ENCODE measurements at places on chromosomes 6 and 20.

DNA sequence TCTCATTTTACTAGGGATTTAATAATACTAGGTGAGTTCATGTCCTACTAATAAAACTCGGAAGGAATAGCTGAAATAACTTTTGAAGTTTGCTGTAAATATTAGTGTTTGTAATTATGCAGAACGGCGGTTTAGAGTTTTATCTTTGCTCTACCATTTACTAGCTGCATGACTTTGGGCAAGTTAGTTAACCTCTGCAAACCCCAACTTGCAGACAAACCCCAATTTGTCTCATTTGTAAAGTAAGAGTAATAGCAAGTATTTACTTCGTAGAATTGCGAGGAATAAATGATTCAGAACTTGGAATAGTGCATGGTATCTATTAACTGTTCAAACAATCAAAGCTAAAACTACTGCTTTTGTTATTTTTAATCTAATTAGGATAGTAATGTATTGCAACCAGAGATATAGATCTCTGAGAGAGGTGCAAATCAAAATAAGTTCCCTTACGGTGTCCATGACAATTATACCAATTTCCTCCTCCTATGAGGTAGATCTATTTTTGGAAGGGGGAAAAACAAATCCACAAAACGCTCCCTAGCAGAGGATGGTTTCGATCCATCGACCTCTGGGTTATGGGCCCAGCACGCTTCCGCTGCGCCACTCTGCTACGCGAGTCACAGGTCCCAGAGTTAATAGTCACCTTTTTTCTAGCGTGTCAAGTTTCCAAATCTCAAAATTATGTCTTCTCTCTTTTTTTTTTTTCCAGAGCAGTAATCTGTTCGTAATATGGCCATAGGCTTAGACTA is 35.1 kb upstream of the BTN3A2 start:
- DNase-seq = peak; percentile 63

DNA sequence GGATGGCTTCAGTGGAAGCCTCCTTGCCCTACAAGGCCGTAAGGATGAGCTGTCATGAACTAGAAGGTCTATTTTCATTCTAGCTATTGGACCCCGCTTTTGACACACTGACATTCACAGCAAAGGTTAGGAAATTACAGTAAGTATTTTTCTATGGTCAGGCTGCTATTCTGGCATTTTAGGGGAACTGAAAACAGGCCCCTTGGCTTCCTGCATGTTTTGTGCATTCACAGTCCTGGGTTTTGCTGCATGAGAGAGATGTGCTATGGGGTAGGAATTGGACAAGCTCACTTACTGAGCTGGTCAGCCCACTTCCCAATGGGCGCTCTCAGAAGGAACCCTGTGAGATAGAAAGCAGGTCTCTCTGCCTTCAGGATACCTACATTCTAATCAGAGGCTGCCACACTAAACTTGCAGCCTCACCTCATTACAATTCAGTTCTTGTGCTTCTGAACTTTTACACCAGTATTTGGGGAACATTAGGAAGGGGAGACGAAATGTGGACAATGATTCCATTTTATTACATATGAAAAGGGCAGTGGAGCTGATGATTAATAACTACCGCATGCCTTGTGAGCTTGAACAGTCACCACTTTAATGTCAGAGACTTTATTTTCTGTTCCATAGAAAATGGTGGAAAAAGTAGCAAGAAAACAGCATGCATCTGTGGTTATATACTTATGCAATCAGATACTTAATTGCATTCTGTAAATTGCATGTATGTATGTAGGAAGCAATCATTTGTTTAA is 86.6 kb upstream of the TAB2 start:
- DNase-seq = no peak

GRCh38 chr6:168333491-168333890 is 13.9 kb upstream of the DACT2 start:
- DNase-seq = no peak

DNA sequence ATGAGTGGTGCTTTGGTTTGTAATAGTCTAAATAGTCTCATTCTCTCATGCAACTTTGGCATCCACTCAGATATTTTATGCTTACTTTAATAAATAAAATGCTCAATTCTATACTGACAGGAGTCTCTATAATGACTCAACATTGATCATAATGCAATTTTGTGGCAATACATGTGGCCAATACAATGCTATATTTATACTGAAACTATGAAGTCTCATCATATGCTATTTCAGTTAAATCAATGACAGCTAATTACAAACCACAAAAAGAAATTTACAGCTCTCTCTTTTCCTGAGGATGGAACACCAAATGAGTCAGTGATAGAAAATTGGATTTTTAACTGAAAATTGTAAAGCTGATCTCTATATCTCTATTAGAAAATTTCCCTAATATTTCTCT is 77.1 kb downstream of the WASF1 start:
- no peak for DNase-seq

- no peak for DNase-seq
Observed at GRCh38 chr6:70863343-70863742, 93.5 kb downstream of the B3GAT2 start.

DNA sequence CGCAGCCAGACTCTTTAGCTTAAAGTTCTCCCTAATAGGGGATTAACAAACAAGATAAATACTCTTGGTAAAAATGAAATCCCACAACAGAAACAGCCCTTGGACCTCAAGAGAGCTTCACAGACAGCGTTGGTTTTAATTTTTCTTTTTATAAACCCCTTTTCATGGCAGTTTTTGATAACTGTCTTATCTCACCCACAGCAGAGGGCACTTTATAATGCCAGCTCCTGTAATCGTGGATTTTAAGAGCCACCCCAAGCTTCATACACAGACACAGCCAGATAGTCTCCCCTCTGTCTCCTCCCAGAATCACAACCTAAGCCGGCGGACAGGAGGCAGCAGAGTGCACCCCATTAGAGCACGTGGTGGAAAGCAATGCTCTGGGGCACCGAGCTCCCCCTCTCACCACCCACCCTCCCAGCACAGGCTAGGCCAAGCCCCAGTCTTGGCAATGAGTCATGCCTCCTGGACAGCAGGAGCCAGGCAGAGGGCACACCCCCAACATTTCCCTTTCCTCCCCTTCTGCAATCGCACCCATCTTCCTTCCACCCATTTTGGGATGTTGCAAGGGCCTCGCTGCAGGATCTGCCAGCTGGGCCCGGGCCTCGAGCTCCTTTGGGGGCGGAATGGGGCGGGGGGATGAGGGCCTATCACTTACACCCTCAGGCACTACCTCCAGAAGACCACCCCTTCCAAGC is 2.4 kb downstream of the JAG1 start:
- DNase-seq = peak; percentile 90

GRCh38 chr6:11756292-11756691 is 22.3 kb downstream of the ADTRP start:
- DNase-seq = no peak

DNA sequence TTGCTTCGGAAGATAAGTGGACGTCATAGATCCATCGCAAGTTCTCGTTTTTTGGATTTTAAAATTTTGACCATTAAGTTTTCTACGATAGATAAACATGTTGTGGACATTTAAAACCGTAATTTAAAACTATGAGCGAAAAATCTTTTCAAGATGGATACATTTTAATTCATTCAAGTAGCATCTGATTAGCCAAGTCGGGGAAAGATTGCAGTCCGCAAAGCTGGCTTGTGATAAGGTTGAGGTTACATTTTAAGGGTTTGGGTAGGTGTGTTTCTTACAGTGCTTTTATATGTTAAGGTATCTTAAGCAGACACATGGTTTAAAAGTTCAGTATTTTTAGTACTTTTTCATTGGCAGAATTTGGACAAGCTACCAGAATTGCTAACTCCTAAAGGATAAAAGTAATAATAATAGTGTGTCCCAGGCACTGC is 1.2 kb downstream of the WTAP start:
- peak; percentile 16 for DNase-seq

DNA sequence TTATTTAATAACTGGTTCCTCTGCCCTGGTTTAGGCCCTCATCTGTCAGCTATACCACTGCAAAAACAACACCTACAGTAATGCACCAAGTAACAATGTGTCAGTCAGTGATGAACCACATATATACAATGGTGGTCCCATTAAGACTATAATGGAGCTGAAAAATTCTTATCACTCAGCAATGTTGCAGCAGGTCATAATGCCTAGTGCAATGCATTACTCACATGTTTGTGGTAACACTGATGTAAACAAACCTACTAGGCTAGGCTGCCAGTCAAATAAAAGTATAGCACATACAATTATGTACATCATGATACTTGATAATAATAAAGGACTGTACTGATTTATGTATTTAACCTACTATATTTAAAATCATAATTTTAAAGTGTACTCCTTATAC is 31.3 kb downstream of the RARS2 start:
- DNase-seq = no peak

GRCh38 chr20:13659288-13659687 is 20.6 kb upstream of the TASP1 start:
- no peak for DNase-seq

- no peak for DNase-seq
Observed at GRCh38 chr6:150392452-150393220, 23.8 kb downstream of the IYD start.

DNA sequence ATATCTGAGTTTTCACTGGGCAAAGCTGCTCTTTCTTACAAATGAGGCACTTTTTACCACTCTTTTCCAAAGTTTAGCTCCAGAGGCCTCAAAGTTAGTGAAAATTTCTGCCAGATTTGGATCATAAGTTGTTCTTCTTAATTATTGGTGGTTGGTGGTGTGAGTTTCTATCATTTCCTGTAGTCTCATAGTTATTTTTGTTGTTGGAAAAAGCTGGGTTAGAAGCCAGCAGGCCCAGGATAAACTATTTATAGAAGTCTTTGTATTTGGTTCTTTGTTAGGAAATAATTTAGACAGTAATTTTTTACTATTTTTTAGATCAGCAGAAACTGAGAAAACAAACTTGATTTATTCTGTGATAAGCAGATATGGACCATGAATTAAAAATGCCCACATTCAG is 10.6 kb downstream of the PFDN4 start:
- no peak for DNase-seq

DNA sequence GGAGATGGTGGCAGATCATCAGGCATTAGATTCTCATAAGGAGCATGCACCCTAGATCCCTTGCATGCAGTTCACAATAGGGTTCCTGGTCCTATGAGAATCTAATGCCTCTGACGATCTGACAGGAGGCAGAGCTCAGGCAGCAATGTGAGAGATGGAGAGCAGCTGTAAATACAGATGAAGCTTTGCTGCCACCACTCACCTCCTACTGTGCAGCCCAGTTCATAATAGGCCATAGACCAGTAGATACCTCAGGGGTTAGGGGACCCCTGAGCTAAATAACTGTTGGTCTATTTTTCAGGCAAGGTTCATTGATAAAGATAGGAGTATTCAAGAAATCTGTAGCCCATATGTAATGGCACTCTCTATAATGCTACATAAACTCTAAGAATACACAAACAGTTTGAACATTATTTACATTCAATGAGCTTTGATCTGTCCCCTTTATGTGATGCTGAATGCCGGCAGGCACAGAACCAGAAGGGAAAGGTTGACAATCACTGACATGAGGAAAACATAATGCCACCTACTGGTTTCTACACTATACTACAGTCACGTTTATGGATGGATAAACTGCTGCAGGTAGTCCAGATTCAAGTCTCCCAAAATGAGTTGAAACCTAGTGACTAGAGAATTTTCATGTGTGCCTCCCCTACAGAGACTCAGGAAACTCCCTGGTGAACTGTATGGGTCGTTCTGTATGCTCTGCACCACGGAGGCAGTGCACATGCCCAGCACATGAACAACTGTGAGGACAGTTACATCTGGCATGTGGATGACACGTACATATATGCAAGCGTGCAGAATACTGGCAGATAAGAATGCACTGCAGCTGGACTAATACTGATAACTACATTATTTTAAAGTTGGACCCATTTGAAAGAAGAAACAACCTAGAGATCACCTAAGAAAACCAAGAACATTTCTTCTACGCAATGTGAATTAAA is 72.0 kb downstream of the DST start:
- DNase-seq = peak; percentile 43

DNA sequence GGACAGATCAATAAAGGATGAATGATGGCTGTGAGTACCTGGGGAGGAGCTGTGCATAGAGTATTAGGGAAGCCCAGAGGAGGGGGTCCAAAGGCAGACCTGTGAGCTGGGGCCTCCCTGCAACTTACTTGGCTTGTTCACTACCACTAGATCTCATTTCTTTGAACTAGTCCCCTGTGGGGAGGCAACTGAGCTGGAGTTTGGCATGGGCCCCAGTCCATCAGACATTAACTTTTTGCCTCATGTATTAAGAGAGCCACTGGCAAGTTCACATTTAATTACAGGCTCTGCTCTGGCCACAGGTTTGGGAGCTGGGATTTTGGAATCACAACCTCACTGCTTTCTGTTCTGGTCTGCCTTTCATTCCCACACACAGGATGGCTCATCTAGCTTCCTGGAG is 254.1 kb downstream of the PRL start:
- DNase-seq = peak; percentile 54

DNA sequence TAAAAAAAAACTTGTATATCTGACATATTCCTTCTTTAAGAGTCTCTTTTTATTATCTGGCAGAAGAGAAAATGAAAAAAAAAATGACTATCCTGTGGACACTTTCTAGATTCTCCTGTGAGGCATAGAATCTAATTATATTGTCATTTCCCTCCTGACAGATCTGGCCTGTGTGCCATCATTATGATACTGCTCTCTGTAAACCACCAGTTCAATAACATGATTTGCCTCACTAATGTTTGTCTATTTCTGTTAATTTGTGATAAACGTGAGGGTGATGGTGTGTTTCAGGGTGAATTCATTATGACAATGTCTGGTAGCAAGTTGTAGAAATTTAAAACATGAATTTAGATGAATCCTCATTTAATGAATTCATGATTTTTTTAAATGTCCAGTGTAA is 844.5 kb upstream of the ADGRB3 start:
- no peak for DNase-seq

DNA sequence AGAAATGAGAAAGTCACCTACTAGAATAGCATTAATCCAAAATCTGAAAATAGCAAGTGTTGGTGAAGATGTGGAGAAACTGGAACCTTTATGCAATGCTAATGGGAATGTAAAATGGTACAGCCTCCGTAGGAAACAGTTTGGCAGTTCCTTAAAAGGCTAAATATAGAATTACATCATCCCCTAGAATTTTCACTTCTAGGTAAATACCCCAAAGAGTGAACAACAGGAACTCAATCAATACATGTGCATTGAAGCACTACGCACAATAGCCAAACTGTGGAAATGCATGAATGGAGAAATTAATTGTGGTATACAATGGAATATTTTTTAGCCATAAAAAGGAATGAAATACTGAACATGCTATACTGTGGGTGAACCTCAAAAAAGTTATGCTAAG is 982.0 kb upstream of the FLRT3 start:
- no peak for DNase-seq

- no peak for DNase-seq
Observed at GRCh38 chr20:48393737-48394314, 434.0 kb downstream of the PREX1 start.

GRCh38 chr6:4100655-4101054 is 21.7 kb upstream of the FAM217A start:
- DNase-seq = no peak

DNA sequence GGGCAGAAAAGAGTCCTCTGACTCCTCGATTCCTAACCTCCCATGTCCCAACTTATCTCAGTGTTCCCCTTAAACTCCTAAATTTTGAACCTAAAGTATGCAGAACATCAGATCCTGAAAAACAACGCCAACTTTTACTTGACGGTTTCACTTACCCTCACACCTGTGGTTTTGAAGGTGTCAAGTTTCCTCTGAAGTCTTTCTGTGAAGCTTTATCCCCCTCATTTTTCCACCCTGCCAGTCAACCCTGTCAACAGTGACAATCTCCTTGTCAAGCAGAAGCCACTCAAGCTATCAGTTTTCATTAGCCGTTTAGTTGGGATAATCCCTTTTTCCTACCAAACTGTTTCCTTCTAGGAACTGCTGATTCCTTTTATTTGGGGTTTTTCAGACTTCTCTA is 245.4 kb upstream of the PREP start:
- DNase-seq = no peak
